Thoracic aorta (tissue), 2 donors: ENCODE measurements at places on chromosomes 1 and 21. TPM values are rescaled to one million over a fixed set of nuclear protein-coding genes. Genes with fewer than 3 reads are reported as not detected.
A peak's percentile ranks its signal among the peaks of the same experiment; 100 is the strongest.

- no peaks in the 10 kb centered on the region for H3K27me3 ChIP-seq
- no peaks in the 10 kb centered on the region for H3K4me1 ChIP-seq
- no peaks in the 10 kb centered on the region for H3K36me3 ChIP-seq
Observed at GRCh38 chr1:245742896-245743295, 588.1 kb downstream of the KIF26B start.

GRCh38 chr1:24914226-24915069 is 15.6 kb downstream of the RUNX3 start:
- H3K27ac ChIP-seq = no peak overlapping the region
- H3K4me1 ChIP-seq = peaks cover 3% of the 10 kb centered on the region
- H3K4me3 ChIP-seq = no peak overlapping the region
- no peaks in the 10 kb centered on the region for H3K36me3 ChIP-seq
- DNase-seq = no peak
- H3K27me3 ChIP-seq = no peaks in the 10 kb centered on the region

Gene KRTAP21-2
- not detected for total RNA-seq

DNA sequence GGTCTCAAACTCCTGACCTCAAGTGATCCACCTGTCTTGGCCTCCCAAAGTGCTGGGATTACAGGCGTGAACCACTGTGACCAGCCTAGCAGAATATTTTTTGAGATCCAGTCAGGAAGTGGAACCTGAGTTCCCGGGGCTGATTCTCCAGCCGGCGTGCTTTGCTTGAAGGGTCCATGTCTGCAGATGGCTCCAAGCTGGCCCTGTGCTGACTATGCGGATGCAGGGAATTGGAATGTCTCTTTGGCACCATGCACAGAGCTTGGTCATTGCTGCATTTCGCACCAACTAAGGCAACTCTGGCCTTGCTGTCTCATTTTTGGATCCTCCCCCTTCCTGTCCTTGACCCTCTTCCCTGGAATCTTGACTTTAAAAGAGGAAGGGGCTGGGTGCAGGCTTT is 28.1 kb downstream of the ARHGEF10L start:
- H3K4me1 ChIP-seq = peaks cover 81% of the 10 kb centered on the region
- no peak overlapping the region for H3K4me3 ChIP-seq

DNA sequence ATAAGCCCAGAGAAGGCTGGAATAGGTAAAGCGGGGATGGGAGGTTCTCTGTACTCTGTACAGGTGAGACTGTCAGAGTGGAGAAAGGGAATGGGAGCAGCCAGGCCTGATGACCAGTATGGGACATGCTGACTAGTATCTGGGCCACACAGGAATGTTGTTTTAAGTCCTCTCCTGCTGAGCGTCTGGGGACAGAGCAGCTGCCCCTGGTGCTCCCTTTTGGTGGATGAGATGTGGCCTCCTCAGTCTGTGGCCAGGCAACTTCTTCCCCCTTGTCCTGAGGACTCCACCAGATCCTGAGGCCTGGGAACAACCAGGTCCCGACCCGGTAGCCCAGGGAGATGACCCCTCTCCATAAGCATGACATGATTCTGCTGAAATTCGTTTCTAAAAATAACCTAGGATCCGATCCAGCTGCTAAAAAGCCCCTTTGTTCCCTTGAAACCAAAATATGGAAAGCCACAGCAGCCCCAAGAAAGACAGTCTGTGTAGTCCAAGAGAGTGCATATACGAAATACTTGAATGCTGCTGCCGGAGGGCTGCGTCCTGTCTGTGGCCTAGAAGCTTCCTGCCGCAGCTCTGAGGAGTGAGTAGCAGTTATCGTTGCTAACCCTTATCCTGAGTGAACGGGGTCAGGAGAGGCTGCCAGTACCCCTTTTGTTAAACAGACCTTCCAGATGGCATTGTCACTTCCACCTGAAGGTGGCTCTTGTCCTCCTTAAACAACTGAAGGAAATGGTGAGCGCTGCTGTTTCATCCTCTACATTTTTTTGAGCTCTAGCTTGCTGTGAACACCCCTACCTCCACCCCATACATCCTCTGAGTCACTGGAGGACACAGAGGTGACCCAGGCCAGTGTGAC is 47.1 kb downstream of the ATP2B4 start:
- no peak overlapping the region for H3K4me3 ChIP-seq
- DNase-seq = peak; percentile 62
- H3K4me1 ChIP-seq = peaks cover 41% of the 10 kb centered on the region
- H3K36me3 ChIP-seq = no peaks in the 10 kb centered on the region
- H3K27me3 ChIP-seq = no peaks in the 10 kb centered on the region

Gene RCC1
- 6.2 TPM for total RNA-seq

DNA sequence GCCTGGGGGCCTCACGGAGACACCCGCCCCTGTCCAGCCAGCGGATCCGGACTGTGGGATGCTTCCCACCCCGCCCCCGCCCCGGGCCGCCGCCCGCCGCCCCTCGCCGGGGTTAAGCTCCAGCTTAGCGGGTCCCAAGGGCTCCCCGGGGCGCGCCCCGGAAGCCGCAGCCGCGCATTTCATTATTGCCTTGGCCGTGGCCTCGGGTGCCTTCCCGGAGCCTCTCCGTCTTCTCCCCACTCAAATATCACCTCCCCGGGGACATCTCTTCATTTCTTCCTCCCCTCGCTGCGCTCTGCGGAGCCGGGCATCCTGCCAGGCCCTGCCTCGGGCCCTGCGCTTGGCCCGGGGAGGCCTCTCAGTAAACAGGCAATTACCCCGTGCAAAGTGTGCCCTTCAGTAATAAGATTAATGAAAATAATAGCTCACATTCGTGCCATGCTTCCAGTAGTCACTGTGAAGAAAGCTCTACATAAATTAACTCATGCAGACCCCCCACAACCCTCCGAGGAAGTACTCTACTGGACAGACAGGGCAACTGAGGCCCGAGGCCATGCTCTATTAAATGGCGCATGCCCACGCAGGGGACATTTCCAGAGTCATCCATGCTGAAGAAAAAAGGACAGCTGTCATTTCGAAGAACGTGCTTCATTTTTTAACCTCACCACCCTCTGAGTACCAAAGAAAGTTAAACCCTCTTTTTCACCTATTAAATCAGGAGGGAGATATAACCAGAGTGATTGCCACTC is 49.9 kb upstream of the LAPTM5 start:
- H3K4me3 ChIP-seq = no peak overlapping the region
- no peak for DNase-seq
- peaks cover 14% of the 10 kb centered on the region for H3K4me1 ChIP-seq
- H3K27ac ChIP-seq = no peak overlapping the region

Gene LCE1C
- total RNA-seq = not detected

GRCh38 chr1:35797380-35797779 is 10.4 kb upstream of the AGO4 start:
- no peaks in the 10 kb centered on the region for H3K27me3 ChIP-seq
- H3K4me3 ChIP-seq = no peak overlapping the region
- DNase-seq = no peak
- no peaks in the 10 kb centered on the region for H3K36me3 ChIP-seq
